LHCN-M2 (cell line): ENCODE measurements at places on chromosomes 6 and 20. TPM values are rescaled to one million over a fixed set of nuclear protein-coding genes. Genes with fewer than 3 reads are reported as not detected.
A peak's percentile ranks its signal among the peaks of the same experiment; 100 is the strongest.

GRCh38 chr20:23212464-23212995 lies 126.4 kb upstream of the CD93 start:
- DNase-seq: no peak

- no peak for DNase-seq
These were observed 289.9 kb upstream of the TSHZ2 start for GRCh38 chr20:52682237-52682636.

- DNase-seq: no peak
These were observed 1.4 kb downstream of the HEY2 start for GRCh38 chr6:125750692-125751333.

DNA sequence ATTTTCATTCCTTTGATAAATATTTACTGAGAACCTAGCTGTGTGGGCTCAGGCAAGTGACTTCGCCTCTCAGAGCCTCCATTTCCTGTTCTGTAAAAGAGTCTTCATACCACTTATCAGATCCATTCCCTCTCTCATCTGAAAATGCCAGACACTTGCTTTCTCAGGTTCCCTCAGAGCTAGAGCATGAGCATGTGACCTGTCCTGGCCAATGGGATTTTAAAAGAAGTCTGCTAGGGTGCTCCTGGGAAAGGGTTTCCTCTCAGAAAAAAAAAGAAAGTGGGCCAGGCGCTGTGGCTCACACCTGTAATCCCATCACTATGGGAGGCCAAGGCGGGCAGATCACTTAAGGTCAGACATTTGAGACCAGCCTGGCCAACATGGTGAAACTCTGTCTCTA lies 5.3 kb downstream of the KCNB1 start:
- DNase-seq: no peak

GRCh38 chr20:59340201-59340885 lies 39.9 kb downstream of the EDN3 start:
- DNase-seq: no peak

- peak; percentile 60 for DNase-seq
These were observed 6.0 kb upstream of the PTK7 start for GRCh38 chr6:43070028-43070632.

DNA sequence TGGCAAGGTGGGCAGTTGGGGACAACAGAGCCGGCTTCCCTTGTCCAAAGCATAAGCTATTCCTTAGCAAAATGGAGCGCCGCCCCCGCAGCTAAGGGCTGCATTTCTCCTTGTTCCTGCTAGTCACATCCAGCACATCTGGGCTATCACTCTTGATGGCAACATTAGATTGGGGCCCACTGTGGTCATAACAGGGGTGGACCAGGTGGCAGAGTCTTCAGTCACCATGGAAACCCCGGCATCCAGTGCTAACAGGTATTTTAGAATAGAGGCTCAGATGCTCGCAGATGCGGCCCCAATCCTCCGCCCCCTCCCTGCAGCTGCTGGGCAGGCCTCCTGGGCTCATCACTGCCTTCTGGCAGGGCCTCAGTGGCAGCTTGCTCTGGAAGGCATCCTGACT lies 168.2 kb upstream of the PROKR2 start:
- DNase-seq: no peak

GRCh38 chr20:41203660-41204059 lies 66.3 kb downstream of the PLCG1 start:
- DNase-seq: no peak

LRRC73 gene
- 1.2 TPM in 2 replicates for total RNA-seq

CTCFL gene
- not detected in 2 replicates for total RNA-seq

RIPPLY2 gene
- not detected in 2 replicates for total RNA-seq

C6orf141 gene
- total RNA-seq: 4.5 and 6.5 TPM in 2 replicates

TRAPPC3L gene
- total RNA-seq: 0.06 TPM in 1 of 2 replicates, not detected in the other
